SW 1271 (cell line): ENCODE measurements at places on chromosomes 1 and 21.

- DNase-seq: no peak
Measured at GRCh38 chr1:9281071-9281827, 11.4 kb upstream of the SPSB1 start.

- no peak for DNase-seq
Measured at GRCh38 chr1:46456411-46456963, 33.1 kb upstream of the DMBX1 start.

DNA sequence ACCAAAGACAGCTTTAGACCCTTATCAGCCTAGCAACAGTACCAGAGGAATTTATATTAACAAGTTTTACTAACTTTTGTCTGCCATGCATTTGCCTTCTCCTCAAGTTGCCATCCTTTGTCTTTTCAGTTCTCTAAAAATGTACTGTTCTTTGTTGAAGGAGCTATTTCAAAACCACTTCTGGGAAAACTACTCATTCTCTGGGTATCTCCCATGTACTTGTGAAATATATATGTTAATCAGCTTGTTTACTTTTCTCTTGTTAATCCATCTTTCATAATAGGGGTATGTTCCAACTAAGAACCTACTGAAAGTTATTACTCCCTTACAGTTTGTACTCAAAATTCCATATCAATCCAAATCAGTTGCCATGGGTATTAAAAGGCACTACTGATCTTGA, 16.3 kb downstream of the DPYD start:
- no peak for DNase-seq

DNA sequence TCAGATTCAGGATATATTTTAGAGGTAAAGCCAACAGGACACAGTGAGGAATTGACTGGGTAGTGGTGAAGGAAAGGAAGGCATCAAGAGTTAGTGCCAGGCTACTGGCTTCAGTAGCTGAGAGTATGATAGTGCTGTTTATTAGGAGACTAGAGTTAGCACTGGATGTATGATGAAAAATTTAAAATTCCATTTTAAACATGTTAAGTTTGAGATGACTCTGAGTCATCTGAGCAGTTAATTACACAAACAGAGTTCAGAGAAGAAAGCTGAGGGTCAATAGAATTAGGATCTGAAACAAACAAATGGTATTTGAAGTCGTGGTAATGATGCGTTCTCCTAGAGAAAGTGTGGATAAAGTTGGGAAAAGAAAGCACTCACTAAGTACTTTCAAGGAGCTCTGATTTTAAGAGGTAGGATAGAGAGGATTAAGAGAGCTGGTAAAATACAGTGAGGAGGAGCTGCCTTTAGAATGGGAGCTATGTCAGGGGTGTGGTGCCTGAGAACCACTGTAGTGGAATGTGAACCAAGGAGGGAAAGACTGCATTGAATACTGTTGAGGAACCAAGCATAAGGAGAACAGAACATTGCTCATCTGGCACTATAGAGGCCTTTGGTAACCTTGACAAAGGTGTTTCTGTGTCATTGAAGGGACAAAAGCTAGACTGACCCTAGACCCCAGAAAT, 21.7 kb upstream of the SHCBP1L start:
- DNase-seq: no peak

DNA sequence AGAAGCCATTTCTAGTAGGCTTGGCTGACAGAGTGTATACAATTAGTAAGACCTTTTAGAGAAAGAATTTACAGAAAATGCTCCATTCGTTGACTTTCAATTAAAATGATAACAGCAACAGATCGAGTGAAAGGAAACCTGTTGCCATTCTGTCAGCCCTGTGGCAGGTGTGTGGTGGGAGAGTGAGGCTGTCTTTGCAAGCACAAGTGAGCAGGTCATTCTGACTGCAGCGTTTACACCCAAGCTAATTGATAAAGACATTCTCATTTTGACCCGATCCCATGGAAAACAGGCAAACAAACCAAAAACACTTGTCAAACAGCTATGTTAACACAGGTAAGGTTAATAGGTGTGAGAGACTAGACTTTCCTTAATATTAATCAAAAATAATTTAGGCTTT, 257.3 kb downstream of the PTBP2 start:
- no peak for DNase-seq

GRCh38 chr21:42230178-42230577, 11.2 kb downstream of the ABCG1 start:
- no peak for DNase-seq

DNA sequence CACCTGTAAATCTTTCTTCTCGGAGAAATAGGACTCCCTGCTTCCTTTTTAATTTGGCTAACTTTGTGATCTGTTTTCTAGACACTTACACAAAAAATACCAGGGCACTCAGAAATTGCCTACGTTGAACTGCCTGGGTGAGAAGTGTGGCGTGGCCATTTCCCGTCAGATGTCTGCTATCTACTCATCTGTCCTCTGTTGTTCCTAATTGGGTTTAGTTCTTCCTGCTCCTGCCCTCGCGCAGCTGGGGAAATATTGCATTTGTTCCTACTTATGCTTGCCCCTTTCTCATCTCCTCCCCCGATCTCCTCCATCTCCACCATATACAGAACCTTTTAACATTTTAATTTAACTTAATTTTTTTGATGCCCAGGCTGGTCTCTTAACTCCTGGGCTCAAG, 55.1 kb downstream of the CD58 start:
- DNase-seq: no peak

DNA sequence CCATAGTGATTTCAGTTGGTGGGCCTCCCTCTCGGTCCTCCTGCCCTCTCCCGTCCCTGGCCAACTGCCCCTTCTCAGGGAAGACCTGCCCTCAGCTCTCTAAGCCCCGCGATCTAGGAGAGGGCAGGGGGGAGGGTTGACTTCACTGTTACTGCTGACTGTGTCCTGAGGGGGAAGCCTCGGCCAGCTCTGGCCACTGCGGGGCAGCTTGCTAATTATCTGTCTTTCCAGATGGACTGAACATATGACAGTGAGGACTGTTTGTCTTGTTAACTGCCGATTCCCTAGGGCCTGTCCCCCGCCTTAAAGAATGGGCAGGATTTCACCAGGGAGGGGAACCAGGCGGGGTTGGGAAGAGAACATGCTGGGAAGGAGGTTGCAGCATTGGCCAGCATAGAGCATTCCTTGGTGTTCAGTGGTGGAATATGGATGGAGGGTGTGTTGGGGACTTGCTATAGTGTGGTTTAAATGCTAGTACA, 22.9 kb downstream of the NIPAL3 start:
- no peak for DNase-seq

DNA sequence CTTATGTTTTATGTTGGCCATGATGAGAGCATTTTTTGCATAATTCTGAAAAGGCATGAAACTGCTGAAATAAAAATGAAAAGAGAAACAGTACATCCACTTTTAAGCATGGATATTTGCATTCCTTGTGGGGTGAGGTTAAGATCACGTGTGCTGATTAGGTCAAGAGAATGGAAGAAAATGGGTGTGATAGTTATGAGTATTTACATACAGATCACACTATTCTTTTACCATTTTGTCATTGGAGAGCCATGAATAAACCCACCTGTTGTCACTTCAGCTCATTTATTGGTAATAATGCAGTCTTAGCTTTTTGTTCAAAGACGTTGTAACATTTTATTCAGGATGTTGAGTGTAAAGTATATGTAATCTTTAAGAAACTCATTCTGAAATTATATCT, 153.2 kb downstream of the NOS1AP start:
- DNase-seq: no peak

- DNase-seq: no peak
Measured at GRCh38 chr1:228277491-228278431, 69.9 kb downstream of the OBSCN start.

DNA sequence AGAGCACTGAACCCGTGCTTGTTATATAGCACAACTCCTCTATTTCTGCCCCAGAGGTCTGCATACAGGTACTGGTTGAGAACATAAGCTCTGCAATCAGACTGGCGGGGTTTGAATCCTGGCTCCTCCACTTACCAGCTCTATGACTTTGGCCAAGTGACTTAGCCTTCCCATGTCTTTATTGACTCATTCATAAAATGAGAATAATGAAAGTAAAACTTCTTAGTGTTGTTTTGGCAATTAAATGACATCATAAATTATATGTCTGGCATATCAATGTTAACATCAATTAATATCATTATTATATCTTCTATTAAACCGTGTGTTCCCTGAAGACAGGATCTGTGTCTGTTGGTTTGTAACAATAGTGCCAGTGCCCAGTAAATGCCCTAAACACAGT, 4.3 kb downstream of the INKA2 start:
- DNase-seq: no peak

- no peak for DNase-seq
Measured at GRCh38 chr21:40638466-40639251, 208.3 kb downstream of the DSCAM start.

GRCh38 chr1:232034556-232034955, 408.0 kb downstream of the DISC1 start:
- DNase-seq: no peak

DNA sequence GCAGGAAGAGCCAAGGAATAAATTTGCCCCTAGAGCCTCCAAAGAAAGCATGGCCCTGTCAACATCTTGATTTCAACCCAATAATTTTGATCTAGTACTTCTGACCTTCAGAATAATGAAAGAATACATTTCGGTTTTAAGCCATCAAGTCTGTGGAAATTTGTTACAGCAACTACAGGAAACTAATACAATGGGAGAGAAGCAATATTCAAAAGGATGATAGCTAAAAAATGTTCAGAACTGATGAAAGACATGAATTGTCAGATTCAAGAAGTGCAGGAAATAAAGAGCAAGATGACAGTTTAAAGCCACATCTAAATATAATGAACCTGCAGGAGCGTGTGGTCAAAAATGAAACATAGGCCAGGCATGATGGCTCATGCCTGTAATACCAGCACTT, 24.8 kb upstream of the IFFO2 start:
- no peak for DNase-seq

GRCh38 chr21:25518491-25518911, 88.8 kb downstream of the MRPL39 start:
- no peak for DNase-seq
